ENCODE measurements at places on chromosomes 5 and 9. TPM values are rescaled to one million over a fixed set of nuclear protein-coding genes. Genes with fewer than 3 reads are reported as not detected.

Gene IFNA21
- not detected for total RNA-seq

DNA sequence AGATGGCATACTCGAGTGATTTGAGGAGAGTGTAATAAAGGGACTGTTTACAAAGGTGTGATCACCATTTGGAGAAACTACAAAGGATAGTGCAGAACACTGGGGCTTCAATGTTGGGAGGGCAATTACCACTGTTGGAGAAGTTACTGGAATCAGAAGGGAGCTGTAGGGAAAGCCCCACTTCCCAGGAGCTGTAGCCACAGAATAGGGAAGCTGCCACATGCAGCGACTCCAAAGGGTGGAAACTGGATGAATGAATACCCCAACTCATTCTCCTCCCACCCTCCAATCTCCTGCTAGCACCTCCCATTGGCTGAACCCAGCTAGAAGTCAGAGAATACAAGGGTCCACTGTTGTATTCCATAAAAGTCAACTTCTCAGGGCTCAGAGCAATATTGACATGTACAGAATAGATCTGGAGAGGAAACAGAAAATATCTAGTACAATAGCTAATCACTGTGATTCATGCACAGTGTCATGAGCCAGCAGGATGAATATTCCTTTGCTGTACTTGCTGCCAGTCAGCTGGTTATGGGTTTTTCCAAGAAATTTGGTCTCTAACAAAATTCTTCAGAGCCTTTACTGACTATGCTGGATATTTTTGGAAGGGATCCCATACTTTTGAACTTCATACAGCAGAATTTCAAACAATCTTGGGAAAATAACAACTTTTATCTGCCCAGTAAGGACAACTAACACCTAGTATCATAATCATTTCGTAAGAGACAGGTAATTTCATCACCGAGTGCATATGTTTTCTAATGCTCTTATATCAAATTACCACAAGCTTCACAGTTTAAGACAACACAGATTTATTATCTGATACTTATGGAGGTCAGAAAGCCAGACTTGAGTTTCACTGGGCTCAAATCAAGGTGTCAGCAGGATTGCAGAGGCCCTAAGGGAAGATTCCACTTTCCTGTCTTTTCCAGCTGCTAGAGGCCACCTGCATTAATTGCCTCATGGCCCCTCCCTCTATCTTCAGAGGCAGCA, 39.6 kb downstream of the PDCD1LG2 start:
- no peak for DNase-seq
- H3K4me3 ChIP-seq = no peak overlapping the region
- no peak overlapping the region for H3K27ac ChIP-seq
- H3K4me1 ChIP-seq = peaks cover 3% of the 10 kb centered on the region
- H3K27me3 ChIP-seq = no peaks in the 10 kb centered on the region

Gene ADAMTS2
- not detected for total RNA-seq

- H3K4me1 ChIP-seq = no peaks in the 10 kb centered on the region
- no peak overlapping the region for H3K4me3 ChIP-seq
- no peak for DNase-seq
- peaks cover 9% of the 10 kb centered on the region for H3K27me3 ChIP-seq
- H3K27ac ChIP-seq = no peak overlapping the region
Measured at GRCh38 chr9:126062158-126062886, 264.3 kb upstream of the MVB12B start.

Gene MEF2C
- 0.07 TPM for total RNA-seq
